DMS 273 treated with DMSO at 0.1 percent for 48 hours (cell line): ENCODE measurements at places on chromosomes 2 and 18.

DNA sequence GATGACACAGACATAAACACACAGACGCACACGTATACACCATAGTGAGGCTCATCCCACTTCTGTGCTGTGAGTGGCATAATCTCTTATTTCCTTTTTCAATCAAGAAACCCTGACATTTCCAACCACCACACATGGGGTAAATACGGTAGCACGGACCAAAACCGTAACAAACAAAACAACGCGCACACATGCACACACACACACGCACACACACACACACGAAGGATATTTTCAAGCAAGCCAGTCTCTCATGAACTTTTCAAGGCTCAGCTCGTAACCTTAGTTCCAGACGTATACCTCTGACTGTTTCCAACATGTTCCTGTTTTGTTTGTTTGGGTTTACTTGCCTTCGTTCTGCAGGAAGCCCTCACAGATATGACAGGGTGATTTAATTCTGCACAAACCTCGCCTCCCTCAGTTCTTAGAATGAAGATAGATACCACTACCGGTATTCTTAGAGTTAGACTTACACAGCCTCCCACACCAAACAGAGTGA, 119.8 kb downstream of the BCL2 start:
- DNase-seq, result no peak

GRCh38 chr2:96768083-96768561, 7.4 kb downstream of the CNNM4 start:
- DNase-seq, result no peak

DNA sequence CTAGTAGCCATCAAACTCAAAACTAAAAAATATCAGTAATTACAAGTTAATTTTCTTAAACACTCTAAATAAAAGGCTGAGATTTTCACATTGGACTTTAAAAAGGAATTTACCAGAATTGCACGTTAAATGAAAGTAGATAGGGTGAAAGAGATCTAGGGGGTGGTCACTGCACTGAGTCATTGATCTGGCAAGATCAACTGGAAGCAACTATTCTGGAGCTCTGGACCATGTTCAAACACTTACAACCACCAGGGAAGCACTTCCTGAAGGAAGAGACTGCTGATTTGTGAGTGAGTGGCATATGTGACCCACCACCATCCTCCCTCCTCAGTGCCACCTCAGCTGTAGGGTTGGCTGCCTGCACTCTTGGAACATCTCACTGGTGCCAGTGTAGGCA, 111.8 kb downstream of the UGGT1 start:
- no peak for DNase-seq

GRCh38 chr2:3633089-3633981, 24.7 kb upstream of the ALLC start:
- DNase-seq, result peak; percentile 93

DNA sequence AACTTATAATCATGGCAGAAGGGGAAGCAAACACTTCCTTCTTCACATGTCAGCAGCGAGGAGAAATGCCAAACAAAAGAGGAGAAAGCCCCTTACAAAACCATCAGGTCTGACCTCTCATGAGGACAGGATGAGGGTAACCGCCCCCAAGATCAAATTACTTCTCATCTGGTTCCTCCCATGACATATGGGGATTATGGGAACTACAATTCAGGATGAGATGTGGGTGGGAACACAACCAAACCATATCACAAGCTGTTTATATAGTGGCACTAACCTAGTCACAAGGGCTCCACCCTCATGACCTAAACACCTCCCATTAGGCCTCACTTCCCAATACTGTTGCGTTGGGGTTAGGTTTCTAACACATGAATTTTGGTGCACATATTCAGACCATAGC, 110.0 kb downstream of the OSBPL6 start:
- DNase-seq, result peak; percentile 18

GRCh38 chr2:239746559-239747246, 278.4 kb downstream of the NDUFA10 start:
- DNase-seq, result no peak

DNA sequence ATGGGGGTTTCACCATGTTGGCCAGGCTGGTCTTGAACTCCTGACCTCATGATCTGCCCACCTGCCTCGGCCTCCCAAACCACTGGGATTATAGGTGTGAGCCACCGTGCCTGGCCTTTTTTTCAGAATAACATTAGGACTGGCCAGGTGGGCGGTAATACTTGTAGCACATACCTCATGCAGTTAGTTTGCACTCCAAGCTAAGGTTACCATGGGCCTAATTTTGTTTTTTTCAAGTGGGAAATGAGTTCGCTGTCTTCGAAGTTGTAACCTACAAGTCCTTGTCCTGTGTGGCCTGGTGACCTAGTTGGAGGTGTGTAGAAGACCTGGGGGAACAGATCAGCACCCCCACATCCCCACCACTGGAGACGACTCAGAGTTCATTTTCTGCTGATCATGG, 74.8 kb downstream of the LYPD1 start:
- no peak for DNase-seq

DNA sequence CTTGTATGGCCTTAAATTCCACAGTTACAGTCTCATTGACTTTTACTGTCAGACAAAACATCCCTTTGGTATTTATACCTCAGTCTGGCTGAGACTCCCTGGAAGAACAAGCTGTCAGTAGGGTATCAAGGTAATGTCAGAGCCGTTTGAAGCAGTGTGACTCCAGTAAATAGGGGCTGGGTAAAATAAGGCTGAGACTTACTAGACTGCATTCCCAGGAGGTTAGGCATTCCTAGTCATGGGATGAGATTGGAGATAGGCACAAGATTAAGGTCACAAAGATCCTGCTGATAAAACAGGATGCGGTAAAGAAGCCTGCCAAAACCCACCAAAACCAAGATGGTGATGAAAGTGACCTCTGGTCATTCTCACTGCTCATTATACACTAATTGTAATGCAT, 219.5 kb upstream of the SKOR2 start:
- DNase-seq, result no peak

- no peak for DNase-seq
These were observed 67.6 kb downstream of the SLC66A3 start for GRCh38 chr2:11222845-11223244.

GRCh38 chr2:176280867-176281658, 11.8 kb downstream of the MTX2 start:
- no peak for DNase-seq

GRCh38 chr2:14756122-14756541, 123.6 kb downstream of the LRATD1 start:
- no peak for DNase-seq

- no peak for DNase-seq
These were observed 24.8 kb upstream of the HNRNPA3 start for GRCh38 chr2:177187631-177188312.

- no peak for DNase-seq
These were observed 136.3 kb downstream of the ERBB4 start for GRCh38 chr2:212402316-212402715.

- no peak for DNase-seq
These were observed 165.0 kb downstream of the ANTXR1 start for GRCh38 chr2:69177785-69178636.

- DNase-seq, result no peak
These were observed 91.2 kb downstream of the ASAP2 start for GRCh38 chr2:9297807-9298206.

GRCh38 chr2:99159594-99159993, 4.8 kb downstream of the LIPT1 start:
- no peak for DNase-seq
